ENCODE measurements at places on chromosomes 5 and 9.
A peak's percentile ranks its signal among the peaks of the same experiment; 100 is the strongest.

DNA sequence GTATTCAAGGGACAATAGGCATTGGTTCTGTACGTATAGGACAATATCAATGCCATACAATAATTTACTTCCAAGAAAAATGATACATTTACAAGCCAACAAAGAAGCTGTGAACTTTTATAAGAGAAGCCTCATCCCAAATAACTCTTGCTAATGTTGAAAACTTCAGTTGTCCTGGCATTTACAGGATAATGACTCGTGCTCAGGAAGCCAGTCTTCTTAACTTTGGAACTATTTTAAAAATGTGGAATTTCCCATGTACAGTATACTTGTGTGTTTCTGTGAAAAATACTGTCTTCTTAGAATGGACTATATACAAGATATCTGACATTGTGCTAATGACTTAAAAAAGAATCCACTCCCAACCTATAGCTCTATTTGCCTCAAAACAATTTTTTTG lies 1479.3 kb upstream of the CDH9 start:
- no peak for DNase-seq

DNA sequence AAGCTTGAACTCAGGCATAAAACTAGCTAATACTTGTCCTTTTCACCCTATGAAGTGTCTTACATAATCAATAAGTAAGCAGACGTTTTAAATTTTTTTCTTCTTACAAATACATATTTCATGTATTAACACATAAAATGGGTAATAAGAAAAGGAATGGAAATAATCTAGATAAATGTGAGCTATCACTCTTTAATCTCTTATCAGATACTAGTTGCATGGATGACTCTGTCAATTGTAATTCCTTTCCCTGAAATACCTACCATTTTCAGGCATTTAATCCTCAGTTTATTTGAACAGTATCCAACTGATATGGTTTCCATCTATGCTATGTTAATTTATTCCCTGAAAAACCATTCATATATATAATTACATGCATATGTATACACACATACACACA lies 166.0 kb upstream of the RGS7BP start:
- DNase-seq: no peak

DNA sequence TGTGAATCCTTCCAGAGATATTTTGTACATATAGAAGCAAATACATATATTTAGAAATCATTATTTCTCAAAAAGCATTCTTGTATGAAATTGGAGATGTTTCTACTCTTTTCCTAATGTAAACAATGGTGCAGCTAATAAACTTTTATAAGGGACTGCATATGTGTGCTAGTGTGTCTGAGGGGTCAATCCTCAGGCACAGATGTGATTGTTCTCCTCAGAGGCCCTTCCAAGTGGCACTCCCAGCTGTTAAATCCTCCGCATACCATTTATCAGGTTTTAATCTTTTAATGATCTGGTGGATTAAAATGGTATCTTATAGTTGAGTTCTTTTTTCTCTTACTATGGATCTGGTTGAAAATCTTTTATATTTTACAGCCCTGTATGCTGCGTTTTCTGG lies 5.6 kb upstream of the OMD start:
- DNase-seq: no peak

DNA sequence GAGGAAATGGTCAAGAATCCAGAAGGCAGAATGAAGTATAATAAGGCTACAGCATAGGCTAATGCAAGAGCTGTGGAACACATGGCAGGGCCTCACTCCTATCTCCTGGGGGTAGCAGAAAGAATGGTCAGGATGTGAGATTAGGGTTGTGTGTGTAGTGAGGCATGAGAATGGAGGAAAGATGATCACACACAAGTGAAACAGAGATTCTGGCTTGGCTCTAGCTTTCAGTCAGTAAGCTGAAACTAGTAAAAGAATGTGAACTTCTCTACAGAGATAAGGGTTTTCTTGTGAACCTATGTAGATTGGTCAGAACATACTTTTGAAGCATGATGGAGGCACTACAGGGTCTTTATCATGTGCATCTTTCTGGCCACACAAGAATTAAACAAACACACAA lies 298.8 kb downstream of the ASTN2 start:
- no peak for DNase-seq

GRCh38 chr9:89743573-89744254 lies 138.9 kb downstream of the GADD45G start:
- DNase-seq: peak; percentile 80

DNA sequence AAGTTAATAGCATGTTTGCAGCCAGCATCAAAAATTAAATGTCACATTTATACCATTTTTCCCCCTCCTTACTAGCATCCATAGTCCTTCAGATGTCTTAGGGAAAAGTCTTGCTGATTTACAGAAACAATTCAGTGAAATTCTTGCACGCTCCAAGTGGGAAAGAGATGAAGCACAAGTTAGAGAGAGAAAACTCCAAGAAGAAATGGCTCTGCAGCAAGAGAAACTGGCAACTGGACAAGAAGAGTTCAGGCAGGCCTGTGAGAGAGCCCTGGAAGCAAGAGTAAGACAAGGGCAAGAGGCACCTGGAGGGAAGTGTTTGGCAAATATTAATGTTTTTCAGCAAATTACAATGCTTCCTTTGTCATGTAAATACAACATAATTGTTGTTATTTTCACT lies 60.4 kb downstream of the RAB14 start:
- DNase-seq: no peak

- no peak for DNase-seq
Observed at GRCh38 chr9:137487454-137488326, 28.6 kb upstream of the NSMF start.

DNA sequence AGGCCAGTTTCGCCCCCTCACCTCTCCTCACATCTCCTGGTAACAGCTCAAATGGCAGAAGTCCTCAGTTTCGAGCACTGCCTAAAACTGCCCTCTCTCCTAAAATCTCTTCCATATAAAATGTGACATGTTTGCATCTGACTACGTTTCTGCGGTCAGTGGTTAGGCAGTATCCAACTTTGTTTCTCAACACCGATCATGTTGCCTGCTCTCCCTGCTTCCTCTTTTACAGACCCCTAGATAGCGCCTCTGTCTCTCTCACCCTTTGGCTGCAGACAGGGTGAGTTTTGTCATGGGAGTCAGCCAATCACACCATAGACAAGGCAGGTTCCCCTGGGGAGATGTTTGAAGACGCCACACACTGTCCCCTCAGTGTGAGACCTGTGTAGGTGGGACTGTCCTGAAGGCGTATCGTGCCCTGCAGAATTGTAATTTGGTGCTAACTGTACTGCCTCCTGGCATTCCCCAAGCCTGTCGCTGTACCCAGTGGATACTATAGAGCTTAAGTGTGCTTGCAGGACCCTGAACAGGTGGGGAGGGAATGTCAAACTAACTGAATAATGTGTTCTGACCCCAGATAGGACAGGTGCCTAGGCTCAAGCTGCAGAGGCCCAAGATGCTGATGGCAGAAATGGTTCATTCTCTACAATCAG lies 1.1 kb downstream of the HEXB start:
- no peak for DNase-seq

DNA sequence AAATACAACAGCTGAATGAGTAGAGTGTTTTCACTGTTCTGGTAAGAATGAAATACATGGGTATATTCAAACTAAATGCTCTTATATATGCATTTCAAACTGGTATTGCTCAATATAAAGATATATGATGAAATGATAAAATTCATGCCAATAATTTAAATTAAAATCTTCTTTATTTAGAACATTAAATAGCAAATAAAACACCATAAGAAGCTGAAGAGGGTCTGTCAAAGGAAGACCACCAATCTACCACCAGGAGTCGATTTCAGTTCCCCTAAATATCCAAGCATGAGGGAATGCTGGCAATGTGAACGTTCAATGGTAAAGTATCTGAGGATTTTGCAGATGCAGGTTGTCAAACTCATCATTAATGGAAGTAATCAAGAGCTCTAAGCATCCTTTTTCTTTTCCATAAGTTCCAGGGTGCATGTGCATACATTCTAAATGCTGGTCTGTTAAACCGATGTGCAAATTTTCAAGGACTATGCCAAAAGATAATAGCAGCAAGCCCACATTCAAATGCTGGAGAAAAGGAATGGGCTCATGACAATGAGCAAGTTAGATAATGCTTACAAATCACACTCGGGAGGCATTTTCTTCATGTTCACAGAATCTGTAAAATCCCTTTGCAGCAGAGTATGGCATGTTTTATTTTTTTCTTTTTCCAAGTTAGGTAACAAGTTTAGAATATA lies 118.8 kb upstream of the MTAP start:
- DNase-seq: no peak
